ENCODE measurements at places on chromosomes 4 and X.

- no peak for DNase-seq
Measured at GRCh38 chr4:182885022-182885737, 32.0 kb downstream of the DCTD start.

DNA sequence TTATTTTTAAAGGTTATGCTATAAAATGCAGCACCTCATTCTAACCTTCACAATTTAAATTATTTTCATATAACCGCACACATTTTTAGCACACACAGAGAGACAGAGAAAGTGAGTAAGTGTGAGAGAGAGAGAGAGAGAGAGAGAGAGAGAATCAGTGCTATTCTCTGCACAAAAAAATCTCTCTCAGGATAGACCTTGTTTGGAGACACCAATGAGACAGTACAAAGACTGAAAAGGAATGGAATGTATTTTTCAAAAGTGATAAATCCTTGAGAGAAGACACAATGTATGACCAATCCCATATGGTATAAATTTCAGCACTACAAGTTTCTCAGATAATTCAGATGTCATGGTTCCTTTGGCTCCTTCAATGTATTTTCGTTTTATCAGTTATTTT, 132.1 kb upstream of the PCDH18 start:
- no peak for DNase-seq

DNA sequence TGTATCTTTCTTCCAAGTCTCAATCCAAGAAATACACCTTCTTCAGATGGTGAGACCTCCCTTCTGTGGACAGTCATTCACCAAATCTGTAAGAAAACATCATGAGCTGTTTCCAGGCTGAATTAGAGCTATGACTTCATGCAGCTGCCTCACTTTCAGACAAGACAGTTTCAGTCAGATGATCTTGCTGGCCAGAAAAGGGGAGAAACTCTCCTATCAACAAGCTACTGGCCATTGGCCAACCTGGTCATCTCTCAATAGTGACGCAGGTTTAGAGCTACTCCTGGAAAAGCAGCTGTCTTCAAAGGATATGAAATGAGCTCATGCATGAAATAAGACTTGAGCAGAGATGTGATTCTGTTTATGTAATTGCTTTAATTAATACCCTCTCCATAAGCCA, 69.6 kb upstream of the NDP start:
- DNase-seq, result no peak

DNA sequence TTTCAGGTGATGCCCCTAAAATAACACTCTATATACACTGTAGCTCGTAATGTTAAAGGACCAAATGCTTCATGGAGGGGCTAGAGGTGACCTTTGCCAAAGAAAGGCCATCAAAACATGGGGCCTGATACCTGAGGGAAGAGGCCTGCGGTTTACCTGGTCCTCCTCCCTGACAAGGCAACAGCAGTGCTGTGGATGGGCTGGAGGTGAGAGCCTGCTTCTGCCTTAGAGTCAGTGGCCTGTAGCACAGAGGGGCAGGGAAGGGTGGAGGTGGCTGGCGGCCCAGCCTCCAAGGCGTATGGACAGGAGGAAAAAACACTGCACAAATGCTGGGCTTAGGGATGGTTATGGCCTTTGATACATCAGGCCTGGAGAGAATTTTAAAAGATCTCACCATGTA, 137.8 kb upstream of the USP38 start:
- no peak for DNase-seq

DNA sequence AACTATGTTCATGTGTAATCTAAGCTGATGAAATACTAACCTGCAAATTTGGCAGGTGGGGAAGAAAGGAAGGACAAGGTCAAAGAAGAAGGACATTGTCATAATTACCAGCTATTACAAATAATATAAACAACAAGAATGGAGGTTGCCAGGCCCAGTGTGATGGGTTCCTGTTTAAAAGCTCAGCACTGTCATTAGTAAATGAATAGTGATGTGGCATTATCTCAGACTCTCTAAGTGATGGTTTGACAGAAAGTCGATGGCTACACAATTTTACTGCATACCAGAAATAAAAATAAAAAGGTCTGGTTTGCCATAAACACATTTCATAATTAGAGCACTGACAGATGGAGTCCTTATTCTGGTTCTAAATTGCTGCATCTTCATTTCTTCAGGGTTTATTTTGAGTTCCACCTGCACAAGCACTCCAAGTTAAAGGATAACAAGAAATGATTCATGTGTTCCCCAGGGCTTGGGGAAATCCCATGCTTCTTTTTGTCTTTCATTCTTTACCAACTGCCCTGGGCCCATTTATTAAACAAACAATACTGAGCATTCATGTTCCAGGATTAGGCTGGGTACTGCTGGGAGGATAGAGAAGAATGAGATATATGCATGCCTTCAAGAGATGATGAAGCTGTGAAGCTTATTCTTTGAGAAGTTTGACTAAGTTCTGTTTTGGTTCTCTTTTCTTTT, 367.8 kb upstream of the RASGEF1B start:
- no peak for DNase-seq

DNA sequence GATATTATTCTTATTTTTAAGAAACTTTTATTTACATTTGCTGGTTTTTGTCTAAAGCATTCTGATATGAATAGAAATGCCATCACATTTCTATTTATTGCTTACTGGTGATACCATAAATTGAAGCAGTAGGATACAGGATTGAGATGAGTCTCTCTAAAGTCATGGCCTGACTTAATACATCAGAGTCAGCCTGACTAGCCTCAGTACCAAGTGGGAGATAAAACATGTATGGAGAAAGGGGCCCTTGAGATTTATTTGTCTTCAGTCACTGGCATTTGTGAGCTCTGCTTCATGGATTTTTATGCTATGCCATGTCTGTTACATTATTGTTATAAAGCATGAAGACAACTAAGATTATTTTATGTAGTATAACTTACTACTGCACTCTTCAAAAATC, 465.5 kb downstream of the ADGRL3 start:
- no peak for DNase-seq

DNA sequence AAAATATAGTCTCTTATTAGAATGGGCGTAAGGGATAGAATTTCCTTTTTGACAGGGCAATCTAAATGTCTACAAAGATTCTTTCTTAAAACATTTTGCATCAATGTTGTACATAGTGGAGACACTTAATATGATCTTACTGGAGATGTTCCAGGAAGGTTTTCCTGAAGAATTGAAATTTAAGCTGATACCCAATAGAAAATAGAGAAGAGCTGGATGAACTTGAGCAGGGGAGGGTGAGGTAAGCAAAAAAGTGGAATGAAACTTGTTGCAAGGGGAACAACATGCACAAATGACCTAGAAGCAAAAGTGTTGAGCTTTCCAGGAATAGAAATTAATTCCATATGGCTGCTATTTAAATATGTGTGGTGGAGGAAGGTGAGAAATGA, 19.7 kb downstream of the SLAIN2 start:
- DNase-seq, result no peak

DNA sequence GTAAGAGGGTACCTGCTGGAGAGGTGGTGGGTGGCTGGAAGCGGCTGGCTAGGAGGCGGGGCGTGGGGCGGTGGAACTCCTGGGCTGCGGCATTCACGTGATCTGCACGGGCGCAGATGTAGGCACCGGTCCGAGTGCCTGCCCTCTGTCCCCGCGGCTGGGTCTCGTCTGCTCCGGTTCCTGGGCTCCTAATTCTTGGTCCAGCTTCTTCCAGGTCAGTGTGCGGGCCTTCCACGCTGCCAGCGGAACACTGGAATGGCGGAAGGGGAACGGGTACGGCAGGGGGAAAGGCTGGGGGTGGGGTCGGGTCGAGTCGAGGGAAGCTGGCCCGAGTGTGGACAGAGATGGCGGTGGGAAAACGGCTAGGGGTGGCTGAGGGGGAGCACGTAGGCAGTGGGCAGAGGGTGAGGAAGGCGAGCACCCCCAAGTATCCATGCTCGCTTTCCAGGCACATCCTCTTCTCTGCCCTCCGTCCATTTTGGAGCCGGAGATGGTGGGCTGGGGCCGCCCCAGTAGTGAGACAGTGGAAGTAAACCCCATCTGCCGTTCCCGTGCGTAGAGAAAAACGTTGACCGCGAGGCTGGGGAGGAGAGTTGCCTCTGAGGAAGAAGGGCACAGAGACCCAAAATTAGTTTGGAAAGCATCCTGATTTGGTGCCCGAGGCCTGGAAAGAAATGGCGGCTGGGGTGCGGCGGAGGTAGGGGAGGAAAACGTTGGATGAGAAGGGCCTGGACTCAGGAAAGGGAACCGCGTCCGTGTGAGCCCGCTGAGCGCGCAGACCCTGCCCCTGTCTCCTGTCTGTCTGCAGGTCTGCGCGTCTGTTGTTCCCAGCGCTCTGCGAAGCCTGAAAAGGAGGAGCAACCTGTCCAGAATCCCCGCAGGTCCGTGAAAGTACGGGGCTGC, at the start of gene TCEAL4:
Gene TCEAL4, plus strand, starts transcription at position 105 of the 903 bp plus-strand sequence. CDS start 1,161 bp downstream, outside the sequence.
- peak; percentile 50 for DNase-seq

GRCh38 chrX:44938111-44938510, 65.1 kb downstream of the KDM6A start:
- DNase-seq, result no peak

DNA sequence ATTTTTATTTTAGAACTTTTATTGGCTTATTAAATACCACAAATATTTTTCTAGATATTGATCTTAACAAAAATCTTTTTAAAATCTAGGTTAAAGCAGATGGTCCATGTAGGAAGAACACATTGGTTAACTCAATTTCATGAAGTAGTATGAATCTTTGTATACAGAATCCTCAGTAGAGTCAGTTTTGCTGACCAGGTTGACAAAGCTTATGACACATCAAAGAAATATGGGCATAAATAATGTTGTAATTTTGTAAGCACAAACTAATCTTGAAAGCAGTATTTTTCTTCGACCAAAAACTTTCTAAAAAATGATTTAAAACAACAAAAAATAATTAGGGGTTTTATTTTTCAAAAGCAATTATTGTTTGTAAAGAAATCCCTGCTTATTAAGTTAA, 479.3 kb upstream of the PCDH10 start:
- DNase-seq, result no peak

GRCh38 chr4:69095301-69095731, 958 bp upstream of the UGT2B7 start:
- DNase-seq, result no peak

GRCh38 chrX:54435121-54435520, 5.1 kb upstream of the TSR2 start:
- DNase-seq, result no peak

DNA sequence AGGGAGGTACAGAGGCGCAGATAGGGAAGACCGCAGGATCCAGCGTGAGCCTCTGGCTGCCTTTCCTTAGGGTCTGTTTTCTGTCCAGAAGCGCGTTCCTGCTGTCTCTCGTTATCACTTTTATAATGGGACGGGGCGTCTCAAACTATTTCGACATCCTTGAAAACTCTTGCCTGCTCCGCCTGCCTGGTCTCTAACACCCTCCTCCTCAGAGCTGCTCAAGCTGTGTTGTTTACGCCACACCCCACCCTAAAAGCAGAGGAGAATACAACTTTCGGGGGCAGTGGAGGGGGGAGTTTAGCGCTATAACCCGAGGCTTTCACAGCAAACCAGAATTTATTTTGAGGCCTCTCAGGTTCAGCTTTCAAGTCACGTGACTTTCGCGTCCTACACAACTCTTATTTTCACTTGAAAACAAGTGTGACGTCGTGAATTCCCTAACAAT, 646 bp upstream of the FAM3A start:
- no peak for DNase-seq

DNA sequence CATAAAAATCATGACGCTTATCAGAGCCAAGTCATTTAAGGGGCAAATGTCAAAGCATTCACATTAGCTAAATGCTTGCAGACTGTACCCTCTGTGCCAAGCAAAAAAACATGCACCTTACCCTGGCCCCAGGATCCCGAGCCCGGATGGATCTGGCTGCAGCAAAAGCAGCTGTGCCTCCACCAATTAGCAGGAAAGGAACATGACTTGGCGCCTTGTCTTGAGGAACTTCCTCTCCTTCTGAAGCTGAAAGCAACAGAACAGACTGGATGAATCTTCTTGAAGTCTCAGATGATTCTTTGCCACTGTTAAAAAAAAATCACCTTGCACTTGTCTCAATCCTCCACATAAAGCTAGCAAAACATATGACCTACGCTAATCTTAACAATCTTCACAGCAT, 18.0 kb downstream of the AIFM1 start:
- DNase-seq, result no peak

GRCh38 chr4:17786567-17786966, 5.1 kb upstream of the FAM184B start:
- DNase-seq, result no peak

DNA sequence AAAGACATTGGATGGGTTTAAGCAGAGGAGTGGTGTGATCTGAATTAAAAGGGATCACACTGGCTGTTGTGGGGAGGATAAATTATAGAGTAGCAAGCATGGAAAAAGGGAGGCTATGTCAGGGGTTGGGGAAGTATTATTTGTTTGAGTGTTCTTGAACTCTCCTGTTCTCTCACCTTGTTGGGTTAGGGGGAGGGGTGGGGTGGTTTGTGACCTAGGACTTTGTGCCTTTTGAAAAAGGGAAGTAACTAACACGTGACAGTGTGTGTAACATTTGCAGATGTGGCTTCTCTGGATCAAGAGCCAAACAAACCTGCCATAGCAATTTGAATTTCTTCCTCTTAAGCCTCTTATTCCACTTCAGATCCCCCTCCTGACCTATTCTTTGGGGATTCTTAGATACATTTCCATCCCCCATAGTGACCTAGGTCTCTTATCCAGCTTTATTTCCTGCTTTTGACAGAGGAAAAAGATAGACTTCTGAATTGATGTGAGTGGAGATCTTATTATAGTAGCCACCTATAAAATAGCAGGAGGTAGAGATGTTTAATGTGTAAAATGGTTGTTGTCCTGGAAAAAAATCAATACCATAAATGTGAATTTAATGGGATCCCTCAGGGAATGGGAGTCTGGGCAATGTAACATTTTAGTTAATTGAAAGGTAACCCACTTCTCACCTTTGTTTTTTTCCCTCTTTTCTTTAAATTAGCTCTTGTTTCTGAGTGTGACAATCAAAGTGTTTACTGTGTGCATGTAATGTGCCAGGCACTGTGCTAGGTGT, 120.4 kb downstream of the CT47B1 start:
- peak; percentile 15 for DNase-seq

DNA sequence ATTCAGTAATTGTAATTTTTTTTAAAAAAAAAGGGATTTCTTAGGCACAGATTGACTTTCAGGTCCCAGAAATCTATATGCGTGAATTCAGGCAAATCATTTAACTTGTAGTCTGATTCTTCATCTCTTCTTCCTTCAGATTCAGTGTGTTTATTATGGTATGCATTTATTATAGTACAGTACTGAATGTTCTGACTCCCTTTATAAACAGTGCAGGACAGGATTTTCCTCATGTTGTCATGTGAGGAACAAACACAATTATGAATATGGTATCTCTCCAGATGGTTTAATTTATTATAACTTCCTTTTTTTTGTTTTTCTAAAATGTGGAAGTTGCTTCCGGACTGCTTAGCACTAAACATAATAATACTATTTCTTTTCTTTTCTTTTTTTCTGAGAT, 54.2 kb downstream of the RPS3A start:
- no peak for DNase-seq

DNA sequence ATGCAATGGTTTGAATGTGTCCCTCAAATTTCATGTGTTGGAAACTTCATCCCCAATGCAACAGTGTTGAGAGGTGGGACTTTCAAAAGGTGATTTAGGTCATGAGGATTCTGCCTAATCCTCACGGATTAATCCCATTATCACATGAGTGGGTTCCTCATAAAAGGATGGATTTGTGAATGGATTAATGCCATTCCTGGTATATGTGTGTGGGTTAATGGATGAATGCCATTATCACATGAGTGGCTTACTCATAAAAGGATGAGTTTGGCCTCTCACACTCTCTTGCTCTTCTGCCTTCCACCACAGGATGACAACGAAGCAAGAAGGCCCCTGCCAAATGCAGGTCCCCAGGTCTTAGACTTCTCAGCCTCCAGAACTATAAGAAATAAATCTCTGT, 30.5 kb upstream of the NEUROG2 start:
- DNase-seq, result no peak
